Cardiac septum (tissue), 1 donor: ENCODE measurements at places on chromosomes 16 and 17. TPM values are rescaled to one million over a fixed set of nuclear protein-coding genes. Genes with fewer than 3 reads are reported as not detected.

SGCA gene
- total RNA-seq: 159 TPM

DNA sequence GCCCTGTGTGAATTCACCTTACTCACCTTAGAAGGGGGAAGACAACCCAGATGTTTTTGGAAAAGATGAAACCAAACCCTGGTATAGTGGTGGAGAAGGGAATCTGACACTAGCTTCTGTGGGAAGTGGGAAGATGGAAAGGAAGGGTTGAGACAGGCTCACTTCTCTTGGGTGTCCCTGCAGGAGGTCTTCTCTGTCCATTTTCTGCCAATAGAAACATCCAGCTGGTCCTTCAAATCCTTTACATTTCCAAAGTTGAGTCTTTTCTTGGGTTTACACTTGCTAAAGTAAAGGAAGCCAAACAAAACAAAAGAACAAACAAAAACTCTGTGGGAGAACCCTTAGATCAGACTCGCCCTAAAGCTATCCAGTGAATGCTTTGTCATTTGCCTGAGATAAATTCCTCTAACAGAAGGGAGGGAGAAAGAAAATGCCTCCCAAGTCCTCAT is 10.2 kb downstream of the HOXB1 start:
- no peak for DNase-seq

DNA sequence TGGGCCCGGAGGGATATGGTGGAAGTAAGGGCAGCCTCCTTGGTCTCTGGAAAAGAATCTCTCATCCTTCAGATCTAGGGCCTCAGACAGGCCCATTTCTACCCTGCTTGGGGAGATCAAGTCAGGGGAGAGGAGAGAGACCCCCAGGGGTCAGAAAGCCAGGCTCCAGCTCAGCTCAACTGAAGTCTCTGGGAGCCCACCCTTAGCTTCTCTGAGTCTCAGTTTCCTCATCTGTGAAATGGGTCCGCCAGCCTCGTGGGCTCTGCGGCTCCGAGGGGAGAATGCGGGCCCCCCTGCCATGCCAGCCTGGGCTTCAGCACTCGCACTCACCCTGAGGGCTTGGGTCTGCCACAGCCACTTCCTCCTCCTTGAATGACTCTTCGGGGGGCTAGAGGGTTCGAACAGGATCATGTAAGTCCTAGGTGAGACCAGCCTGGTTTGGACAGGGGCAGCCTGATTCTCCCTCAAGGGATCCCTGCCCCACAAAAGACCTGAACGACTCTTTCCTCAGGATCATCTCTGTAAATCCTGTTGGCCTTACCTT is 6.7 kb downstream of the CNGB1 start:
- no peak for DNase-seq

DNA sequence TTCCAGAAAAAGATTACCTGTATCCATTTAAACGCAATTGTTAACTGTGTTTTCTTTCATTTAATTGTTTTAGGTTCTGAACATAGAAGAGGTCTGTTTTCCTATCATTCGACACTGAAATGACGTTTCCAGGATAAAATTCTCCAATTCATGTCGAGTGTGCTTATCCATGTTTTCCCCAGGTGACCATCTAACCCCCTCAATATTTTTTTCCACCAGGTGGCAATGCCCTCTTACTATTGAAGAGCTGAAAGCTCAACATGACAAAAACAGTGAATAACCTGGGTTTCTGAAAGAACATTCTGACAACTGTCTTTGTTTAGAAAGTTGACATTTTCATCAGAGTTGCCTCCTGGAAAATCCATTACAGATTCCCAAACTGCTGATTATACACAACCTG is 948.7 kb downstream of the KCNJ2 start:
- DNase-seq: no peak

GRCh38 chr17:2782055-2782454 is 14.2 kb upstream of the RAP1GAP2 start:
- no peak for DNase-seq
